DND-41 (cell line): ENCODE measurements at places on chromosomes 12 and 14.

DNA sequence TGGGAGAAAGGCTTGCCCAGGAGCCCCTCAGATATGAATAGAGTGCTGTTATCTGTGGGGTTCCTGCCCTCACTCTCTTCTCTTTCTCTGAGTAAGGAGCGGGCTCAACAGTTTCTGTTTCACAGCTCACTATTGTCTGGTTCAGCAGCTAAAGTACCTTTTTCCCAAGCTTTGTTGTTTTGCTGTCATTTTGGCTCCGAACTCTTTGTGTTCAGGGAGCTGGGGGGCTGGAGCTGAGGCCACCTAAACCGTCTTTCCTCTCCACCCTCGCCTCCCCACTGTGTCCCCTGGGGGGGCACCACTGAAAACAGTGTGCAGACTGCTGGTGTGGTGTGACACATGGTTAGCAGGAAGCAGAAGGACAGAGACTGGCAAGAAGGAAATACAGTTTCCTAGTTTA lies 51.4 kb downstream of the FBXW8 start:
- peak; percentile 25 for DNase-seq
- no peak overlapping the region for H3K4me3 ChIP-seq
- H3K27ac ChIP-seq, result peak overlapping the region; percentile 50
- no peaks in the 10 kb centered on the region for H3K27me3 ChIP-seq
- peaks cover 43% of the 10 kb centered on the region for H3K4me1 ChIP-seq

GRCh38 chr12:105775343-105775742 lies 363.4 kb downstream of the NUAK1 start:
- H3K4me3 ChIP-seq, result no peak overlapping the region
- H3K27ac ChIP-seq, result no peak overlapping the region
- H3K36me3 ChIP-seq, result no peaks in the 10 kb centered on the region
- H3K27me3 ChIP-seq, result peaks cover 2% of the 10 kb centered on the region
- H3K4me1 ChIP-seq, result no peaks in the 10 kb centered on the region

GRCh38 chr12:34599530-34600513 lies 577.5 kb downstream of the ALG10 start:
- DNase-seq, result no peak
- no peak overlapping the region for H3K27ac ChIP-seq
- no peaks in the 10 kb centered on the region for H3K27me3 ChIP-seq
- no peak overlapping the region for H3K4me3 ChIP-seq
- H3K36me3 ChIP-seq, result no peaks in the 10 kb centered on the region

DNA sequence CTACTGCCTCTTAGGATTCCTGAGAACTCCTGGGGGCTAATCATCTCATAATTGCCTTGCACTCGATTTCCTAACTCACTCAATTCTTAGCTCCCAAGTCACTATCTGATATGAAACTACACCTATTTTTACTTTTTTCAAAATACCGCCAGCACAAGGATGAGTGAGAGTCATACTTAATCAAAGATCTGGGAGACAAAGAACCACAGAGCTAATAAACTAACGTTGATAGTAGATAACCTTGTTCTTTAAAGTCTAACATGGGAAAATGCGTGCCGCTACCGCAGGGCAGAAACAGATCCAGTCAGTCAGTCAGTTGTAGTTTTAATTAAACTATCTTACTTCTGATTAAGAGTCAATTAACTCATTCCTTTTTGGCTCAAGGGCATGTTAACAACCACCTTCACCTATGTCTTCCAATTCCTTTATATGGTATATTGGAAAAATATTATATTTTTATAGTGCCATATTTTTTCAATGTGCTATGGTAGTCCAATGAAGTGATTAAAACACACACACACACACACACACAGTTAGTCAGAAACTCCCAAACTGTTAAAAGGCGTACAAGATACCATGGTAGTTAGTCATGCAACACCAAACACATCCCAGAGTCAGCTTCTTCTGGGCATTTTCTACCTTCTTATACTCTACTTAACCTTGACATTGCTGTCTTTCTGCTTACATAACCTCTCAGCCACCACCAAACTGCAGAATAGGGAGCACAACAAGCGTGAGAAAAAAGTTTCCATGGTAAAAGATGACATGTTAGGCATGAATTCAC lies 114.0 kb downstream of the KLHL28 start:
- DNase-seq, result no peak
- no peaks in the 10 kb centered on the region for H3K4me1 ChIP-seq
- H3K27me3 ChIP-seq, result no peaks in the 10 kb centered on the region
- no peak overlapping the region for H3K27ac ChIP-seq
- no peak overlapping the region for H3K4me3 ChIP-seq

GRCh38 chr12:67420506-67420905 lies 151.3 kb downstream of the CAND1 start:
- H3K27ac ChIP-seq, result no peak overlapping the region
- no peak overlapping the region for H3K4me3 ChIP-seq
- DNase-seq, result no peak
- no peaks in the 10 kb centered on the region for H3K36me3 ChIP-seq
- no peaks in the 10 kb centered on the region for H3K27me3 ChIP-seq
- no peaks in the 10 kb centered on the region for H3K4me1 ChIP-seq

- DNase-seq, result no peak
- no peak overlapping the region for H3K4me3 ChIP-seq
- H3K27ac ChIP-seq, result no peak overlapping the region
- H3K27me3 ChIP-seq, result no peaks in the 10 kb centered on the region
These were observed 43.2 kb downstream of the TRAFD1 start for GRCh38 chr12:112168561-112168971.

DNA sequence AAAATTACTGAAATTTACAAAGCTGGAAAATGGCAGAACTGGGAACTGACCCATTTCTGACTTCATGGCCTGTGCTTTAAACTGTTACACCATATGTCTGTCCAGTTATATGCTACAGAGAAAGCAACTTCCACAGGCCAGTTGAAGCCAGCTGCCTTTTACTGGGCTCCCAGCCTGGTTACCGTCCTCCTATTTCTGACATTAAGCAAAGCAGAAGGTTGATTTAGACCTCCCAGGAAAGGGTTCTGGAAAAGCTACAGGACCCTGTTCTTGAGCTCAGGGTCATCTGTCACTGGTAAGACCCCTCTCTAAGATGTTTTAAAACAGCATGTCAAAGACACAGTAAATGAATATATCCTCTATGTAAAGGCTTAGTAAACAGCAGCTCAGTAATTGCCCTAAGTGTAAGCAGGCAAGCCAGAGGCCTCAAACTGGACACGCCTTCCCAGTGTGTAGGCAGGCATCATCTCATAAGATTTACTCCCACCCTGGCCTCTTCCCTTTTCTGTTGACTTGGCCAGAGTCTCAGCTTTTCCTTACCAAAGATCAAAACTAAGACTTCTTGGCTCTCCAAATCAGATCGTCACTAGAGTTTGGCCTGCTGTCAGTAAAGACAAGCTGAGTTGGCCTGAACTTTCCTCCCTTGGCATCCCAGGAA lies 55.4 kb upstream of the RNU6-8 start:
- peaks cover 41% of the 10 kb centered on the region for H3K4me1 ChIP-seq
- no peaks in the 10 kb centered on the region for H3K36me3 ChIP-seq
- no peaks in the 10 kb centered on the region for H3K27me3 ChIP-seq
- H3K27ac ChIP-seq, result peak overlapping the region; percentile 72
- DNase-seq, result no peak
- H3K4me3 ChIP-seq, result no peak overlapping the region

- H3K4me1 ChIP-seq, result no peaks in the 10 kb centered on the region
- no peak overlapping the region for H3K27ac ChIP-seq
- peak; percentile 19 for DNase-seq
- peaks cover 5% of the 10 kb centered on the region for H3K27me3 ChIP-seq
- H3K36me3 ChIP-seq, result no peaks in the 10 kb centered on the region
- H3K4me3 ChIP-seq, result no peak overlapping the region
These were observed 60.3 kb downstream of the KLRG1 start for GRCh38 chr12:9049520-9050133.

GRCh38 chr12:93183940-93184671 lies 193.6 kb upstream of the NUDT4 start:
- no peaks in the 10 kb centered on the region for H3K27me3 ChIP-seq
- peak; percentile 44 for DNase-seq
- H3K4me3 ChIP-seq, result no peak overlapping the region
- H3K27ac ChIP-seq, result peak overlapping the region; percentile 70
- H3K36me3 ChIP-seq, result no peaks in the 10 kb centered on the region

DNA sequence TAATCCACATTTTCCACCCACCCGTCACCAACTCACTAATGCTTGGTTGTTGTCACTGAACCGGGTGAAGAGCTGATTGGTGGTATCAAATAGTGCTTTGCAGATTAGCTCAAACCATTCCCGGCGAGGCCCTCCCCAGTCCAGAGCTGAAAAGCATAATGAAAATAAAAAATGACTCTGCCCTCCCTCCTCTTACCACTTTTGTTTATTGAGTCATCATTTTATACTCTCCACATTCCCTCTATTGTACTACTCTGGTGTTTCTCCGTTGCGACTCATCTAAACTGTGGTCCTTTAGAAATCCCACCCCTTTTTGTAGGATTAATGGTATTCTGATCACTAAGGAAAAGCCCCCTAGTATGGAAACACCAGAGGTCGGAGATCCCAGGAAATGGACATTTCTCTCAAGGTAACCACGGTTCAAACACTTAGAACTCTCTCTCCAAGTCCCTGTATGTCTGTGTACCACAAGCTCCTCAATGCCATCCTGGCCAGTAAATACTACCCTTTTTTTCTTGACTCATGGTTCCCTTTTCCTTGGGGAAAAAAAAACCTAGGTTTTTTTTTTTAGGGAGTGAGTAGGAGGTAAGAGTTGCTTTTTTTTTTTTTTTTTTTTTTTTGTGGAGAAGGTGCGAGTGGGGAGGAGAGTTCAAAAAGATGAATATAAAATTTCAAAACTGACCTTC lies 42.0 kb downstream of the AREL1 start:
- H3K27ac ChIP-seq, result no peak overlapping the region
- DNase-seq, result no peak
- H3K36me3 ChIP-seq, result peaks cover 86% of the 10 kb centered on the region
- H3K4me3 ChIP-seq, result no peak overlapping the region
- no peaks in the 10 kb centered on the region for H3K27me3 ChIP-seq

- DNase-seq, result no peak
- no peak overlapping the region for H3K4me3 ChIP-seq
- H3K4me1 ChIP-seq, result no peaks in the 10 kb centered on the region
- H3K27ac ChIP-seq, result no peak overlapping the region
- H3K36me3 ChIP-seq, result no peaks in the 10 kb centered on the region
These were observed 96.2 kb downstream of the VCPKMT start for GRCh38 chr14:50020184-50020583.

GRCh38 chr12:107439026-107439738 lies 246.4 kb upstream of the PWP1 start:
- no peak for DNase-seq
- no peak overlapping the region for H3K4me3 ChIP-seq
- H3K27me3 ChIP-seq, result no peaks in the 10 kb centered on the region
- no peaks in the 10 kb centered on the region for H3K36me3 ChIP-seq

DNA sequence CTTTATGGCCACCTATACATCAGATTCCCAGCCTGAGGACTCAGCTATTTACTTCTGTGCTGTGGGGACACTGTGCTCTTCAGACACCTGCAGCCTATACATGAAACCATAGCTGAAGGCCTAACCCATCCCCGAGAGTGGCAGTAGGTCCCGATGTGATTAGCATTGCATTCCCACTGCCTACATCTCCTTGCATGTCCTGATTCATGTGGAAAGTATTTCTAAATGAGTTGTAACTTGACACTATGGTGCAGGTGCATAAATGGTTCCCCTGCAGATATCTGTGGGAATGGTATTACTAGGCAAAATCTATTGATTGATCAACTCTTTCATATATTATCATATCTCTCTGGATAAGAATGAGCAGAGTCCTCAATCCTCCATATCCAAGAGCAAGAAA lies 433.5 kb downstream of the DAD1 start:
- no peaks in the 10 kb centered on the region for H3K27me3 ChIP-seq
- H3K4me3 ChIP-seq, result no peak overlapping the region
- no peaks in the 10 kb centered on the region for H3K36me3 ChIP-seq
- peaks cover 3% of the 10 kb centered on the region; the same call in 1 of the 2 replicates for H3K4me1 ChIP-seq

- H3K4me1 ChIP-seq, result peaks cover 64% of the 10 kb centered on the region
- DNase-seq, result no peak
- peak overlapping the region; percentile 86 for H3K27ac ChIP-seq
- H3K27me3 ChIP-seq, result no peaks in the 10 kb centered on the region
These were observed 8.6 kb downstream of the SETD1B start for GRCh38 chr12:121812320-121812871.

- H3K4me3 ChIP-seq, result no peak overlapping the region
- no peaks in the 10 kb centered on the region for H3K36me3 ChIP-seq
- no peak overlapping the region for H3K27ac ChIP-seq
- no peak for DNase-seq
- no peaks in the 10 kb centered on the region for H3K27me3 ChIP-seq
These were observed 143.7 kb downstream of the AACS start for GRCh38 chr12:125208942-125209341.

DNA sequence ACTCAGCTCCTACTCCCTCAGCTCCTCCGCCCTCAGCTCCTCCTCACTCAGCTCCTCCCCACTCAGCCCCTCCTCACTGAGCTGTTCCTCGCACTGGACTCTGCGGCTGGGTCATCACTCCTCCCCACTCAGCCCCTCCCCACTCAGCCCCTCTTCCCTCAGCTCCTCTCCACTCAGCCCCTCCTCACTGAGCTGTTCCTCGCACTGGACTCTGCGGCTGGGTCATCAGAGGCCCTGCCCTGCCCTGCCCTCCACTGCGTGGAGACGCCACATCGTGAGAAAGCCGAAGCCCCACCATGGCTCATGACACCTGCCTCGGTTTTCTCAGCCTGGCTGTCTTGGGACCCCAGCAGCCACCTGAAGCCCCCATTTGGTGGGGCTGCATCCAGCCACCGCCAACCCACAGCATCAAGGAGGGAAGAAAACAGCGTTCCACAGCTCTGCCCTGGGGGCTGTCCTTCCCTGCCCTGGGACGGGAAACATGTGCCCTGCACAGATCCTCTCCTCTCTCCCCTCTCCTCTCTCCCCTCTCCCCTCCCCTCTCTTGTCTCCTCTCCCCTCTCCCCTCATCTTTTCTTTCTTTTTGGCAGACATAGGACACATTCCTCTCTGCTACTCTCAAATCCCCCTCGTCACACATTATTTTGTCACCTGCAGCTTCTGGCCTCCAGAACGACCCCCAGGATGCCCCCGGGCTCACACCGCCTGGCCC lies 17.7 kb downstream of the NOC4L start:
- peaks cover 4% of the 10 kb centered on the region; the same call in 1 of the 2 replicates for H3K4me1 ChIP-seq
- H3K27me3 ChIP-seq, result peaks cover 8% of the 10 kb centered on the region
- no peak overlapping the region for H3K27ac ChIP-seq
- no peak for DNase-seq

DNA sequence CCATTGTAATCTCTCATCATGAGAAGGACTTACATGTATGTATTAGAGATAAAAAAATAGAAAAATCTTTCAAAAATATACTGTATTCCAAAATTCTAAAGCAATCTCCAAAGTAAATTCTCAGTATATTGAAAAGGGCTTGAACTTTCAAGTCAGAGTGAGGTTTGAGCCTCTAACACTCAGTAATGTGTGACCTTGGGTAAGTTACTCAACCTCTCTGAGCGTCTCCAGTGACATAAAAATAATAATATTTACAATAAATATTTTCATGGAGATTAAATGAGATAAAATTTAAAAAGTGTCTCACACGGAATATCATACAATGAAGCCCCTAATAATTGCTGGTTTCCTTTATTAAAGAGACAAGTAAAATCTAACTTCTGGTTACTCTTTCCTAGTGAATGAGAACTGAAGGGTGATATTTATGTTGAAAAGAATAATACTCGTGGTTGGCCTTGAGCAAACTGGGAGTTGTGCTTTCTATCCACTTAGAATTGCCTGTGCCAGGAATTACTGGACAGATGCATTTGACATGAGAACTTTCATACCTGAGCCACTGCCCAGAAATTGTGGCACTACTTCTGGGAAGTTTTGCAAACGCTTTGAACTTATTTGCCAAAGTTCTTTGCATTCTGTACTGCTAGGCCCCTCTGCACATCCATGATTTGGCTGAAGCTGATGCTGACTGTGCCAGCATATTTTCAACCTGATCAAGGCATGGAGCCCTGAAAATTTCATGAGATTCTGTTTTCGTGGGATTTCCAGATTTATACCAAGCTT lies 933.7 kb downstream of the GALC start:
- DNase-seq, result no peak
- H3K4me1 ChIP-seq, result no peaks in the 10 kb centered on the region
- H3K27ac ChIP-seq, result no peak overlapping the region
